ENCODE measurements at places on chromosomes 11 and 22.

DNA sequence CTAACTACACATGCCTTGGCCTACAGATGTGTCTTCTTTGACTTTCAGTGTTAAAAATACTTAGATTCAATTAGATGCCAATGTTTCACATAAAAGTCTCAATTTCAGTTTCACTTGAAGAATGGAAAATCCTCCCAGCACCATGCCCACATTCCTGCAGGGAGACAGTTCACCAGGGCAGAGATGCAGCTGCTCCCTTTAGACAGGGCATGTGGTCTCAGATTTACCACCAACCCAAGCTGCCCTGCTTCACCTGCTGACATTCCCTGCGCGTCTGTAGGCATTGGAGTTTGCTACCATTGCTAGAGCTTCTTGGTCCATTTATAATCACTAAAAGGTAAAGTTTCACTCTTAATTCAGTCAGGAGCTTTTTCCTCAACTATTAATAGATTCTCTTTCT, 113.9 kb downstream of the ARFGAP2 start:
- DNase-seq: no peak

DNA sequence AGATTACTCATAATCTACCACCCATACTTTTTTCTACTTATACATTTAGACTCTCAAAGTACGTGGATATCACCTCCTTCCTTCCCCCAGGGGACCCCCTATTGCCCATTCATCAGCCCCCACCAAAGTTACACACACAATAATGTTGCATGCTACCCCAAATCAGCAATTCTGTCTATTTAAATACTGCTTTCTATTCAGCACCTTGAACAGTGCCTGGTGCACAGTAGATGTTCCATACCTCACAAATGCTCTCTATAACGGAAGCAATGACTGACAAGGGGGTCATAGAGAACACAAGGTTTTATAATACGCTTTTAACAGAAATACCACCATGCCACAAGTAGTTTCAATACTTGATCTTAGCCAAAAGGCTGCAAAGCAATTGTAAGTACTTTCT, 370.7 kb downstream of the MIAT start:
- peak; percentile 2 for DNase-seq

- peak; percentile 59 for DNase-seq
Observed at GRCh38 chr11:47797633-47798032, 30.5 kb upstream of the FNBP4 start.

- DNase-seq: no peak
Observed at GRCh38 chr11:61994981-61995380, 27.5 kb upstream of the FTH1 start.

DNA sequence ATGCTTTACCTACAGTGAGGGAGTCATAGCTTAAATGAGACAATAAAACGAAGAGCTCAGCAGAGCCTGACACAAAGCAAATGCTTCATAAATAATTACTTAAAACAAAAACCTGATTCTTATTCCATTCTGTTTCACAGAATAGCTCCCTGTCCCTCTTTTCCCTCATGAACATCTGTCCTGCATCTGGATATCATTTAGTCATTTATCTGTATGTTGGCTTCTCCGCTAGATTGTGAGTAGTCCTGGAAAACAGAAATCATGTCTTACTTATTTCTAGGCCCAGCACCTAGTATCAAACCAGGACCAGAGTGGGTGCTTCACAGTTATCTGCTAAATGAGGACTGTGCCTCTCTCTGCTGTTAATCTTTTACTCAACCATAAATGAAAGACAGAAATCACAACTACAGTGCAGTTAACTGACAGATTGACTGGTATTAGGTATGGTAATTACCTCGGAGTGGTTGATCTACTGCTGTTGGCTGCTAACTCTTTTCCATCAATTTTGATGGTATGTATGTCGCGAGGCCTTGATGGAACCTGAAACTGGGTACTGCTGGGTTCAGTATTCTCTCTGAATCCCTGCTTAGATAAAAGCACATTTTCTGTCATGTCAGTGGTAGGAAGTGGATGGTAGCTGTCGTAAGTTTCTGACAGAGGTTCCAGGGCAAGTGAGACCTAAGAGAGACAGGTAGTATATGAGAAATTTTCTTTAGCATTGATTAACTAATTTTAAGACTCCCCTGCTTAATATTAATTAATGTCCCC, 31.5 kb downstream of the C2CD3 start:
- peak; percentile 8 for DNase-seq

- DNase-seq: no peak
Observed at GRCh38 chr11:11572386-11572785, 49.4 kb downstream of the GALNT18 start.

- no peak for DNase-seq
Observed at GRCh38 chr11:120597250-120598215, 86.0 kb downstream of the GRIK4 start.

DNA sequence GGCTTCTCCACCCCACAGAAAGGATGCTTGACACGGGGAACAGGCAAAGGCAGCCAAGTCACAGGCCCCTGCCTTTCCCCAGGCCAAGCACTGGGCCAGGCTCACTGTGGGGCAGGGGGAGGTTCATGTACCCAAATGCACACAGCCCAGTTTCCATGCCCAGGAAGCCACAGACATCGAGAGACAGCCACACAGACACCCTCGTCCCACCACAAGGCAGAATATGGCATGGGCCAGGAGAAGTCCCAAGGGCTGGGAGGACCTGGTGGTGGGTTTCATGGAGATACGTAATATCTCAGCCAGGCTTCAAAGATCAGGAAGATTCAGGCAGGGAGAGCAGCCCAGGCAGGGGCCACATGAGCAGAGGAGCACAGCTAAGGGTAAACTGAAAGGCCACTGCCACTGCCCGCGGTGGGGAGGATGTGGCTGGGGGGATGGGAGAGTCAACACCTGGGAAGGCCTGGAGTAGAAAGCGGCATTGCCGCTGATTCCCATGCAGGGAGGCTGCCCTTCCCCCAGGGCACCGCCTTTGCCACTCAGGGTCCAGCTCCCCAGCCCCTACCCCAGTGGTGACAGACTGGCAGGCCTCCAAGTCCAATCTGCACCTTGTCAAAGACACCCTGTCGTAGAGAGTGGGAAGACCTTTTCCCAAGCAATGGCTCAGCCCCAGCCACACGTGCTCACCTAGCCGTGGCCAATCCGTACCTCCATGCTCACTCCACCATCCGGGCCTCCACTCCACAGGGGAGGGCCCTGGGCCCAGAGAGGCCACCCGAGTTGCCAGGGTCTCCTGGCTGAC, 2.4 kb upstream of the MFNG start:
- no peak for DNase-seq

- no peak for DNase-seq
Observed at GRCh38 chr11:13388741-13389140, 74.3 kb downstream of the BTBD10 start.

DNA sequence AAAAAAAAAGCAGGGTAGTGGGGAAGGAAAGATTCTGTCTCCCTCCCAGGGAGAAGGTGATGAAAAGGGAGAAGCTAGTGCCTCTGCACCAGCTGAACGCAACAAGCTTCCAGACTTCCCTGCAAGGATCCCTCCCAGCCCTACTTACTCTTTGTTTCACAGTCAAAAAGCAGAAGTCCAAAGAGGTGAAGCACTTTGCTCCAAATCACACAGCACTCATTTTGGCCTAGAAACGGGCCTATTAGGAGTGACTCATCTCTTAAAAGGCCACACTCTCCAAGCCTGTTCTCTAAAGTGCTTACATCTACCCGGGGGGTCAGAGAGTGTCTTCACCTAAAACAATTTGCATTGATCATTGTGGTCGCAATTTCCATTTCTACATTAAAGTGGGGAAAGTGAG, 17.7 kb upstream of the GRK3 start:
- no peak for DNase-seq

DNA sequence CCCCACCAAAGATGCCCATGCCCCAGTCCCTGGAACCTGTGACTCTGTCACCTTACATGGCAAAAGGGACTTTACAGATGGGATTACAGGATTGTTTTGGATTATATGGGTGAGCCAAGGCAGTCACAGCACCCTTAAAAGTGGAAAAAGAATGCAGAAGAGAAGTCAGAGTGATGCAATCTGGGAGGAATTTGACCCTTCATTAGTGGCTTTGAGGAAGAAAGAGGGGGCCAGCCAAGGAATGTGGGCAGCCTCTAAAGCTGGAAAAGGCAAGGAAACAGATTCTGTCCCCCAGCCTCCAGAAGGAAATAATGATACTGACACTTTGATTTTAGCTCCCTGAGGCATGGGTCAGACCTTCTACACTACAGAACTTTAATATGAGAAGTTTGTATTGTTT, 257.3 kb upstream of the ISX start:
- no peak for DNase-seq

DNA sequence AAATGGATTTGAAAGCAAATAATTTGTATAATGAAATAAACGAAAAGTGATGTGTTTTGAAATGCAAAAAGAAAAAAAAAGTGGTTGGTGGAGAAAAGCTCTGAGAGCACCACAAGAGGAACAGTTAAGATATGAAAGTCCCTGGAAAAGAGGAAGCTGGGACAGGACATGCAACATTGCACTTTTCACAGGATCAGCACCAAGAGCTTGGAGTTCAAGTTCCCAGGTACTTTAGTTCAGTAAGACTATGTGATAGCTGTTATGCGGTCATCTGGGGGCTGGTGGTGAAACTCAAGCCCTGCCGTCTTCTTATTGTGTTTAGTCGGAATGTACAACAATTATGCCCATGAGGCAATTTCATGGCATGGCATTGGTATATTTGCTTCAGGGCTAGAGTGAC, 17.1 kb upstream of the MS4A4A start:
- no peak for DNase-seq

DNA sequence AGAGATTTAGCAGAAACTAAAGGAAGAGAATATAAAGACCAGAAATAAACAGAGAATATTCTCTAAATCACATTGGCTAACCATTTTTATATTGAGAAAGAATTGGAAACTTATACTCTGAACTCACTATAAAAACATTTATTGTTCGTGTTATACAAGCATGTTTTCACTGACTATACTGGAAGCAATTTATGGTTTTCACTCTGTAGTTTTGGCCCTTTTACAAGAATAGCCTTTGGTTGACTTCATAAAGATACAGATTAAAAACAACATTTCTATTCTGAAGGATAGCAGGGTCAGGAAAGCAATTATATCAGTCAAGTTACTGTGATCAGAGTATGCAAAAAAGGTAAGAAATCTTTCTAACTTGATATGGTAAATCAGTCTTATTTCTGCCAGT, 965.7 kb upstream of the FAT3 start:
- DNase-seq: peak; percentile 17

GRCh38 chr11:128419012-128419767, 168.2 kb downstream of the ETS1 start:
- DNase-seq: no peak

- no peak for DNase-seq
Observed at GRCh38 chr11:129528296-129528695, 152.6 kb downstream of the BARX2 start.

DNA sequence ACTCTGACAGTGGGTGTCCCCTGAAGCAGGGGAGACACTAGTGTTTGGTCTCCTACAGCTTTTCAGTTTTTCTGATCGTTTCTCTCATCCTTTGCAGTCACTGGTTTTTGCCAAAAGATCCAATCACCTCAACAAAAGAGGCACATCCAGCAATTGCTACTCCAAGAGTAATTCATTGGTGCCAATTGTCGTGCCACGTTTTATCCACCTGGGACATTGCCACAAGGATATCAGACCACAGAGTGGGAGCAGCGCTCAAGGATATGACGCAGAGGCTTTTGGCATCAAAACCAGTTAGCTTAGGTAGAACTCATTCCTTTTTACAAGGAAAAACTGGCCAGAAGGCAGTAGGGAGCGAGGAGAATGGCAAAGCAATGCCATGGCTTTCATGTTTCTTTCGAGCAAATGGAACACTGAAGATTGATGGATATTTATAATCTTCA, 40.9 kb upstream of the BLID start:
- DNase-seq: peak; percentile 84

DNA sequence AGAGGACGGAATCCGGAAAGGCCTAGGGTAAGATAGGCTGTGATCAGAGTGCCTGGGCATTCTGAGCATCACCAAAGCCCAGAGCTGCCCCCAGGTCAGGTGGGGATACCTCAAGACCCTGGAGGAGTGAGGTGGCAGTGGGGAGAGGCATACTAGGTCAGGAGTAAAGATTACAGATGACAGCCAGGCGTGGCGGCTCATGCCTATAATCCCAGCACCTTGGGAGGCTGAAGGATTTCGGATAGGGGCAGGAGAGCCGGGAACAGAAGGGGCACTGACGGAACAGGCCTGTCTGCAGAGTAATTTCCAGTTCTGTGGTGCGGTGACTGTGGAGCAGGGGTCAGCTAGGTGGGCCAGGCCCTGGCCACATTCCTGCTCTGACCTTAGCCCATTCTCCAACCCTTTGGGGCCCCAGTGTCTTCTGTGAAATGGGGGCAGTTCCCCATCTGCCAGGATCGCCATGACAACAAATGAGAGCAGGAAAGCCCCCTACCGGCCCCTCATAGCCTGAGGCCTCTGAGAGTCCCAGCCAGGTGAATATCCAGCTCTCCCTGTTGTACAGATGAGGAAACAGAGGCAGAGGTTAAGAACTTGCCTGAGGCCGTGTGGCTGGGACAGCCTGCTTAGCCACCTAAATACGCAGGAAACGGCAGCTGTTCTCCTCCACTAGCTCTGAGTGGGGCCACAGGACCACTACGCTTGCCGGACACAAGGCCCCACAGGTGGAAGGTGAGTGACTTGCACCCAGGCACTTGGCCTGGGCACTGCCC, 9.2 kb downstream of the BAD start:
- no peak for DNase-seq

DNA sequence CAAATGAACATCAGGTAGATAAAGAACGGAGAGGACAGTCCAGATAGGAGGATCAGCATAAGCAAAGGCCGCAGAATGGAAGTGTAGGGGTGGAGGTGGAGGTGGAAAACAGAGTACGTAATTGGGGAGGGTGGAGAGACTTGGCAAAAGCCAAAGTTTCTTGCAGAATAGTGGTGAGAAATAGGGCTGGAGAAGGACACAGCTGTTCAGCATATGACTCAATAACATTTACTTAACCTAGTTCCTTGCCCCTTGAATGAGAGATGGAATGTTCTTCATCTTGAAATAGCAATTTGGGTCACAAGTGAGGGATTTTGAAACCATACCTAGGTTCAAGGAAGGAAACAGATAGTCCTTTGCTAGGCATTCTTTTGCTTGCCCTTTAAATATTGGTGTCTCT, 235.9 kb upstream of the ARHGAP20 start:
- peak; percentile 86 for DNase-seq

Measured in cardiac fibroblast (primary cell).